GM04504 (cell line): ENCODE measurements at places on chromosomes 7 and 10.

DNA sequence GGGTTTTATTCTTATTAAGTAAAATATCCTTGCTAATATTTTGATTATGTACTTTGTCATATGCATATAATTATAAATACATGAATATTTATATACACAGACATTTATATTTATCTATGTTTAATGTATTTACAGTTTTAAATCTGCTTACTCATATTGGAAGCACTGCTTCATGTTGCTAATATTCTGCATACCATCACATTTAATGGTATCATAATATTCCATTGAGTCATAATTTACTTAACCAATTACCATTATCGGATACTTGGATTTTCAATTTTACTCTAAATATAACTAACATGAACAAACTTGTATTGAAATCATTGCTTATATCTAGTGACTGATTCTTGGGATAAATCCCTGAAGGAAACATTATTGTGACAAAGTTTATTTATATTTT, 155.2 kb downstream of the MBL2 start:
- DNase-seq: no peak

- no peak for DNase-seq
Observed at GRCh38 chr10:98956576-98957260, 278.9 kb downstream of the HPSE2 start.

- no peak for DNase-seq
Observed at GRCh38 chr7:27846388-27846787, 106.4 kb downstream of the TAX1BP1 start.

GRCh38 chr10:36023939-36024338, 381.8 kb upstream of the FZD8 start:
- peak; percentile 73 for DNase-seq

DNA sequence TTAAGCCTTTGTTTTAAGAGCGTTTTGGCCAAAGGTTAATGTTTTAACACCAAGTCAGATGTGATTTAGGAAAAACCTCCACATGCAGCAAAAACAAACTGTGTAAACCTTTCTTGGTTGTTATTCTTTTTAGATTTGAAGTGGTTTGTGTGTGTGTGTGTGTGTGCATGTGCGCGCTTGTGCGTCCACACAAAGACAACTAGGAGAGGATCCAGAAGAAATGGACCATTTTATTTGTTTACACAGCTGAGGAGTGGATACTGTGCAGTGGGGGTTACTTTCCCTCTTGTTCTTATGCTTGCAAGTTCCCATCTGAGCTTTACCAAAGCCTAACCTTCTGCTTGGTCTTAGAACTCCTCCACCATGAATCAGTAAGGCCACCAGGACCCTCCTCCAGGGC, 20.0 kb downstream of the TCF7L2 start:
- DNase-seq: no peak

DNA sequence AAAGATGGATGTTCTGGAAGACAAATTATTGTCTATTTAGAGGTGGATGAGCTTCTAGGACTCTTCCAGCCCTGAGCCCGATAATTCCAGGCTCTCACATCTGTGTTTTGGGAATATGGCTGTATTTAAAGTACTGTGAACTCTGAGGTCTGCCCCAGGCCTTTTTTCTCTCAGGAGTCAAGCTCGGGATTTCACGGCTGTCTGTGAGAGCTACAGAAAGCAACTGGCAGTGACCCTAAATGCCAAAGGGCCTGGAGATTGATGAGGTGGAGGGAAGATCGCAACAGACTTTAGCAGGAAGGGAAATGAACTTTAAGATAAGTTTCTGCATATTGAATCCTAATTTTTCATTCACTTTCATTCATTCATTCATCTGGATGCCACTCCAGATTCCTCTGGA, 51.0 kb upstream of the COL13A1 start:
- DNase-seq: no peak

DNA sequence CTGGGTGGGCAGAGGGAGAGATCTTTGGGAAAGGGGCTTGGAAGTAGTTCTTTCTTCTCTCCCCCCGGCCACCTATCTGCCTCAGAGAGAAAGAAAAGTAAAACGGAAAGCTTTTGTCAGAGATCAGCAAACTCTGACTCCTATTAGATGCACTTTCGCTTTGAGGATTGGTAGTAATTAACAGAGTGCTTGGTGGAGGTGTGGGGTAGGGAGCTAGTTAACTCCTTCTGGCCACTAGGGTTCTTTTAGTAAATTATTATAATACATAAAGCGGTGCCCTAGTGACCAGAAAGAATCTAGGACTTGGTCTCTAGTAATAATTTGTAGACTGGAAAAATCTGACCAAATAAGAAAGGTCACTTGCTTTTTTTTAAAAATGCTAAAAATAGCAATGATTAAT, 54.6 kb downstream of the CPVL start:
- no peak for DNase-seq

GRCh38 chr7:69603937-69604494, 5.7 kb downstream of the AUTS2 start:
- DNase-seq: no peak

GRCh38 chr7:110001254-110001938, 1089.5 kb upstream of the LRRN3 start:
- DNase-seq: no peak

DNA sequence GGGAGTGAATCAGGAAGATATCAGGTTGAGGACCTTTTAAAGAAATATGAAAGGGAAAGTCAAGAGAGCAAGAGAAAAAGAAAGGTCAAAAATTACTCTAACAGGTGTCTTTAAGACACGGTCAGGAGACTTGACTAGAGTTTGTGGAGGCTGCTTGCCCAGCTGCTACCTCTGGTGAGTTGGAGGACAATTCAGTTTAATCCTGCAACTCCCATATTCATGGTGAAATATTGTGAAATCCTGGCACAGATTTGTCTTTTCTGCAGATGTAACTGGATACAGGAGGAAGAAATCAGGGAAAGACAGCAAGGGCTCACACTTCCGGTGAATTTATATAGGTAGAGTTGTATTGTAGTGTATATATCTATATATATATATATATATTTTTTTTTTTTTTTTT, 93.5 kb downstream of the AKAP9 start:
- DNase-seq: peak; percentile 25

DNA sequence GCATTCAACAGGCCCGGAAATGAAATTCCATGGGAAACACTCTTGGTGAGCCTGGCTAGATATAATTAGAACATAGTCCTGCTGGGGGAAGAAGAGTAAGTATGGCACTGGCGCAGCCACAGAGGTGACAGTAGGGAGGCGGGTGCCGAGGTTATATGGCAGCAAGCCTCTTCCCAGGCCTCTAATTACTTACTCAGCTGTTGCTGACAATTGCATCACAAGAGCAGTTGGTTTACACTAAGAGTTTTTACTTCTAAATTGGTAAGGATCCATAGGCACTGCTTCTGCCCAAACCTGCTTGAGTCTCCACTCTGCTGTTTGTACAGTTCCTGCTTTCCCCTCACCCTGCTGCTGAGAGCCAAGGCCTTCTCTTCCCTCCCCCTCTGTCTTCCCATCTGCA, 93.3 kb upstream of the DUSP5 start:
- no peak for DNase-seq

- no peak for DNase-seq
Observed at GRCh38 chr10:8712656-8713055, 658.2 kb downstream of the GATA3 start.

DNA sequence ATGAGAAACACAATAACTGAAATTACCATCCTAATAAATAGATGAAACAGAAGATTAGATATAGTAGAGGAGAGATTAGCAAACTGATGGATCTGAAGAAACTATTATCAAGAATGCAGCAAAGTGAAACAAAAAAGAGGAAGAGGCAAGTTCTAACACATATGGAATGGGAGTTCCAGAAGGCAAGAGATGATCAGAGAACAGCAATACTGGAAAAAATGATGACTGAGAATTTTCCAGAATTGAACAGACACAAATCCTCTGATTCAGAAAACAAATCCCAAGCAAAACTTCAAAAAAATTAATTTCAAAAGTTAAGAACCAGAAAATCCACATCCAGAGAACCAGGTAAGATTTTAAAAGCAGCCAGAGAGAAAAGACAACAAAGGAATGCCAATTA, 20.2 kb upstream of the CYREN start:
- DNase-seq: no peak

- no peak for DNase-seq
Observed at GRCh38 chr10:45063591-45064231, 63.0 kb downstream of the ZNF22 start.

- DNase-seq: no peak
Observed at GRCh38 chr10:4494551-4494950, 331.5 kb upstream of the AKR1E2 start.

- DNase-seq: peak; percentile 92
Observed at GRCh38 chr10:34280599-34281374, 534.3 kb downstream of the PARD3 start.

GRCh38 chr7:88492153-88492552, 185.5 kb upstream of the STEAP4 start:
- DNase-seq: no peak

DNA sequence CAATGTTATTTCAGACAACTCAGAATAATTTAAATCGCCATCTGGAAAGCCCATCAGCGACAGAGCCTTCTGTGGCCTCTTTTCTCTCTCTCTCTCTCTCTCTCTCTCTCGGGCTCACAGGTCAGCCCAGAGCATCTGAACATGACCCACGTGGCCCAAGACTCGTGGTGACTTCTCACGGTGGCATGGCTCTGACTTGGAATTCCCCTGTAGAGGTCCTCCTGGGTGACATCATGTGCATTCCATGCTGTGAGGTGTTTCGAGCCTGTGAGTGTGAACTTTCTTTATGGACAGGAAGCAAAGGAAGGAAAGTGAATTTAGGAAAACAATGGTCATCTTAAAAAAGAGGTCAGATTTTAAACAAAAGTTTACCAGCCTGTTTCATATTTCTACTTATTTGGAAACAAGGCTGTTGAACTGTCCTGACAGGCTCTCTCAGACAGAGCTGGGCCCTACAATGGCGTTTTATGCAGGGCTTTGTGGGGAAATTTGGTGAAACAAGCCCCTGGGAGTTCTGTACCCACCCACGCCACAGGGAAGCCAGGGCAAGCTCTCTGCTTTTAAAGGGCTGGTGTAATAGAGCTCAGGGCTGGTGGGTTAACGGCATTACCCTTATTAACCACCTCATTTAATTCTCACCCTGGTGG, 359.7 kb upstream of the ZNF32 start:
- no peak for DNase-seq

DNA sequence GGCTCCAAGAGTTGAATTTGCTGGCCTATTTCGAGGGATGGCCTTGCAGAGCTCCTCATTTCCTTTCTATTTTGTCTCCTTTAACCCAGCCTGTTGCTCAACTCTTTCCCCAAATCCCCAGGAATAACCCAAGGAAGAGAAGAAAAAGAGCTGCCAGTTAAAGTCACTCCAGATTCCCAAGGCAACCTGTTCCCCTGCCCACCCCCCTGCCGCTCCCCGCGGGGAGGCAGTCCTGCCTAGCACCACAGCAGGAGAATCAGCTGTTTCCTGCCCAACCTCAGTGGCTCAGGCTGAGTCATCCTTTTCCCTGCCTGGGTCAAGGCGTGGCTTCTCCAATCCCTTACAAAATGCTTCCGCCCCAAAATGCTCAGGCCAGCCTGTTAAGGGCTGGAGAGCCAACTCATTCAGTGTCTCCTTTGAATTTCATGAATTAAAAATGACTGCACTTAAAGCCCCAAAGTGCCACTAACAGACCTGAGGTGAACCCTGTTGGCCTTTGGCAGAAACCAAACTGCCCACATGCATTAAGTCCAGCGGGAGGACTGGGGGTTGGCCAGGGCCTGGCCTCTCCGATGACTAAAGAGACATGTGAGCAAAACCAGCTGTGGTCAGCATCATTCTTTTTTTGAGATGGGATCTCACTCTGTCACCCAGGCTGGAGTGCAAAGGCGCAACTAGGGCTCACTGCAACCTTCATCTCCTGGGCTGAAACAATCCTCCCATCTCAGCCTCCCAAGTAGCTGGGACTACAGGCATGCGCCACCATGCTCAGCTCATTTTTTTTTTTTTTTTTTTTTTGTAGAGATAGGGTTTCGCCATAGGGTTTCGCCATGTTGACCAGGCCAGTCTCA, 83.2 kb upstream of the KIF5B start:
- DNase-seq: peak; percentile 93

GRCh38 chr7:155734445-155734809, 77.8 kb downstream of the SHH start:
- DNase-seq: no peak

DNA sequence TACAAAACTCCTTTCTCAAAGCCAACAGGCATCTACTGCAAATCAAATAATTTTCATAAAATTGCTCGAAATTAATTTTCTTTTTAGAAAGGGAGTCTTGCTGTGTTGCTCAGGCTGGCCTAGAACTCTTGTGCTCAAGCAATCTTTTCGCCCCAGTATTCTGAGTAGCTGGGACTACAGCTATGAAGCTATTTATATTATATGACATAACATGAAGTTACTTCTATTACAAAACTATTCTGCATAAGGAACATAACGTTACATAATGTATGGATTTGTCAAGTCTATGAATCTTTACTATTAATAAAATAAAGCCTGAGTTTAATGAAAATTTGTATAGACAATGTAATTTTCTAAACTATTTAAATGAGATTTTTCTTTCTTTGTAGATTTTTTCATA, 415.0 kb downstream of the PARD3 start:
- DNase-seq: no peak

DNA sequence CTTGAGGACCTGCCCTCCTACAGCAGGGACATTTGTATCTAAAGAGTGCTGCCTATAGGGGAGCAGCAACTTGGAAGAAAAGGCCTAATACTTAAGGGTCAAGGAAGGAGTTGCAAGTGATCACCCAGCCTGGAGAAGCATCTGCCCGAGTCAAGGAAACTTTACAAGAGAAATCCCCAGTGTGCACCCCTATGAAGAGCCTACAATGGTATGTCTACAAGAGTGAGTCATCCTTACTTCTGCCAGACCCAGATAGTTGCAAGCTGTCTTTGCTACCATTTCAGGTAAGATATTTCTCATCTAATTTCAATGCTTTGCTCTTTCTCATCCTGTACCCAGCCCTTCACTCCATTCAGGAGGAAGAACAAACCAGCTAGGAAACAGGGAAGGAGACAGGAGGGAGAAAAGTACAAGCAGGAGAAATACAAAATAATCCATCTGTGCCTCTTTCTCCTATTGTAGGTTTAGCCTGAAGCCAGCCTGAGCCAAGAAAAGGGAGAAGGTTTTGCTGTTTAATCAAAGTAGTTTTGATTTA, 34.4 kb upstream of the AGR3 start:
- peak; percentile 65 for DNase-seq

GRCh38 chr7:101128040-101128834, 1.3 kb downstream of the SERPINE1 start:
- DNase-seq: no peak

DNA sequence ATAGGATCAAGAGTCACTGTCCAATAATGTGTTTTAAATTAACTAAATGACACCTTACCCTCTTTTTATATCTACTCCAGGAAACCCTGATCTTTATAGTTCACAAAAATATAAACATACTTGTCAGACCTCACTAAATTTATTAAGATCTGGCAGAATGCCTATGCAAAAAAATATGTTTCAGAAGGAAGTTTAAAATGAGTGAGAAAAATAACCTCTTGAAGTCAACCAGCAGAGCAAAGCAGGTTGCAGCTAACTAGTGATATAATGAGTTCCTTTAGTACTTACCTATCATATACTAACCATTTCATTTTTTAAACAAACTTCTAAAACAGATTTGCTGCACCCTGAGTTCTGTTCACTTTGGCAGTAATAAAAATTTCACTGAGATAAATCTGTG, 14.0 kb upstream of the HGF start:
- no peak for DNase-seq

- DNase-seq: no peak
Observed at GRCh38 chr10:114576132-114576487, 82.0 kb downstream of the ABLIM1 start.
